ENCODE measurements at places on chromosomes 4 and X. TPM values are rescaled to one million over a fixed set of nuclear protein-coding genes. Genes with fewer than 3 reads are reported as not detected.
A peak's percentile ranks its signal among the peaks of the same experiment; 100 is the strongest.

DNA sequence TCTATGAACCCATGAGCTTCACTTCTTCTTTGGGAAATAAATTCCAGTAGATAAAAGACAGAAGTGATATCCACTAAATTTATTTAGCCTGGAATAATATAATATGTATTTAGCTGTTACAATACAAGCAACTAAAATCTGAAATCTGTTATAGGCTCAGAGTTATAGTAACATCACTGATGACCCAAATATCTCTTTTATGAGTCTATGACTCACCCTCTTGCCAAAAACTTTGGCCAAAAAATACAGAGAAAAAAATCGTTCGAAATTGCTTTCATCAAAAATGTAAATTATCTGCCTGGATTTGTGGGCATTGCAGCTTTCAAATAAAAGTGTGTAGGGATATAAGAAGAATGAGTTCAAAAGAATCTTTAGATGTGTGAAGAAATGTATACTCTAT lies 89.4 kb upstream of the DKK2 start:
- no peak for DNase-seq

DNA sequence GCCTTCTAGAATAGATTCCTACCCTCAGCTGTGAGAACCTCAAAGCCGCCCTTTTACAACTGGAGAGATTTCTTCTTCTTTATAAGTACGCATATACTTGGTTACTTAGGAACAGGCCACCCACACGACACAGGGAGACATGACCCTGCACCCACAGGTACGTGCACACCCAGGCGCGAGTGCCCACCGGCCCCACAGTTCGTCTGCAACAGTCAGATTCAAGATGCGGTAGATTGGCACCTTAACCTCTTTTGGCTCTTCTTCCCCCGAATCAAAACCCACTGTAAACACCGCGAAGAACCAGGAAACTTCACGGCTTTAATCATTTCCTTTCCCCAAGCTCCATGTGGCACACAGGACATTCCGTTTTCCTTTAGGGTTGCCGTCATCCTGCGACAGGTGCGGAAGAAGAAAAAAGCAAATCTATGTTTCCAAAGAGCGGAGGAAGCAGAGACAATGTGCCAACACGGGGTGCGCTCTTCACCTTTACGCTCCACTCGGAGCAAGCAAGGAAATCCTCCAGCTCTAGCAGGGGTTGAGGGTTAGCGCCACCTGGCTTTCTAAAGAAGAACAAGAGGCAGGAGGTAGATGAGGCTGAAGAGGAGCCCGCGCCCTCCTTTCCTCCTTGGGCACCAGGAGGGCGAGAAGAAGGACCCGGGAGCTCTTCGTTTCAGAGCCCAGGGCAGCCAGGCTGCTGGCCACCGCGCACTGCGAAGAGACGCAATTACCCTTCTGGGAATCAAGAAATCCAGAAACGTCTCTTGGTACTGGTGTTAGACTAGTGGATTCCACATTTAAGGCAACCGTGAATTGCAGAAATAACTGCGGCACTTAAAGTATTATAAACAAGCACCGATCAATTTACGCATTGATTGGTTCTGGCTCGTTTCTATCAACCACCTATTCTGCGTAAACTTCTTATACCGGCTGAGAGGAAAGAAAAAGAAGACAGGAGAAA lies 35.7 kb downstream of the HAND2 start:
- peak; percentile 69 for DNase-seq

The TMPRSS11B gene
- not detected for total RNA-seq

The LIMCH1 gene
- not detected for total RNA-seq

The GABRG1 gene
- total RNA-seq: not detected

DNA sequence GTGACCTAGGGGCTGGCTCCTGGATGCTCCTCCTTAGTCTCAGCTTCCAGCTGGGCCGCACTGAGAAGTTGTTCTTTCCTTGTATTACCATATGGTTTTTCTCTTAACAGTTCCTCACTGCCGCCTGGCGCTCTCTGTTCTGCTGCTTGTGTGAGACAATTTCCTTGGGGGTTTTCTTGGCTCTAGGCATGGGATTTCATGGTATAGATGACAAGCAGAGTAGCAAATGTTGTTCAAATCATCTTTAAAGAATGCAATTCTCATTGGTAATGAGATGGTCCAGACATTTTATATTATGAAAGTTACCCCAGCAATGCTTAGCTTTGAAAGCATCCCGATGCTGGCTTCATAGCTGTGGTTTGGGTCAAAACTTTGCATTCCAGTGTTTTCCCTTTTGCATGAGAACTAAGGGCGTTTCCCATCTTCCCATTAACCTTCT lies 37.6 kb downstream of the SEPTIN11 start:
- no peak for DNase-seq

The GPC4 gene
- not detected for total RNA-seq

DNA sequence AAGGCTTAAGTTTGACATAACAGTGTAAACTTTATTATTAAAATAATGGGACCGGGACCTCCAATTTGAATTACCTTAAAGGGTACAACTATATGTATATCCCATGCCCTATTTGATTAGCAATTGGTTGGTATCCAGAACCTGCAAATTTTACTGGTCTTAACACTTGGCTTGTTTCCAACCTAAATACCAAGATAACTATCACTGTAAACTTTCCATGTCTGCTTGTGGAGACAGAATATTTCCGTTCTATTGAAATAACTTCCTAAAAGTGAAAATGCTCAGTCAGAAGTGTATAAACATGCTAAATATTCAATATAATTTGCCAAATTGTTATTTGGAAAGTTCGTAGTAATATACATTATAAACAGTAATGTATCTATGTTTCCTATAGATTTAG lies 154.0 kb downstream of the TMEM47 start:
- DNase-seq: no peak

DNA sequence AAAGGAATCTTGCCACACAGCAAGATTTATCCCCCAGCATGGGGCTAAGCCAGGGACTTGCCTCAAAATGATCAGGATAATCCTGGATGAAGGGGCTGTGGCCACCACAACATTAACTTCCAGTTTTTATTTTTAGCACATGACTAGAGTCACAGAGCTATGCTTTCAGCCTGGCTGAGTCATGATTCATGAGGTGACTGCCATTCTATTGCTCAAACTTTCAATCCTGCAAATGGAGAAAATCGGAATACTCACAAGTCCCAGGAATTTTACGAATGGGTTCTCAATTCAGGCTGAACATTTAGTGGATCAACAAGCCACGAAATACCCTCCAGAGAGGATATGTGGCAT lies 70.7 kb upstream of the HPGD start:
- no peak for DNase-seq

DNA sequence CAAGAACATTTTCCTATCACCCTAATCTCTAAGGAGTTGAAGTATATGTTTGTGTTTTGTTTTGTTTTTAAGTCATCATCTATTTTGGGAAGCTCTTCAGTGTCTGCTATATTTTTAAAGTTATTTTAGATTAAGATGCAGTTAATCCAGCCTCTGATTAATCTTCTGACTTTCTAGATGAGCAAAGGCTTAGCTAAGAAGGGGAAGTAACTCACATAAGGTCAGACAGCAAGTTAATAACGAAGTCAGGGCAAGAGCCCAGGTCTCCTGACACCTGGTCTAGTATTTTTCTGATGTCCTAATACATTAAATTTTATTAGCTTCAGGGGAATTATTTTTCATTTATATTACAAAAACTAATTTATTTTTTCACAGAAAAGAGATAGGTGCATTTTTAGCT lies 168.5 kb downstream of the SOWAHB start:
- DNase-seq: no peak

DNA sequence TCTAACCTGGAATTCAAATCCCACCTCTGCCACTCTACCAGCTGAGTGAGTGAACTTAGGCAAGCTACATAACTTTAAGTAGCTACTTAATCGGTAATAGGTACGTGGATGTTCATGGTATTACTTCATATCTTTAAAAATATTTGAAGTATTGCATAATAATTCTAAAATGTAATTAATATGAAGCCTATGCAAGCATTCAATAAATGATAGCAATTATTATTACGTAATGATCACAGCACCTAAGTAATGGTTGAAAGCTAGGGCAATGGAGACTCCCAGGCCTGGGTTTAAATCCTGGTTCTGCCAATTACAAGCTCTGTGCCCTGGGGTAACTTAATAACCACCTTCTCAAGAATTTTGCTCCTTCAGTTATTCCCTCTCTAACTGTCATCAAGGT lies 26.7 kb downstream of the LHFPL1 start:
- no peak for DNase-seq

GRCh38 chr4:52265781-52266525 lies 214.8 kb downstream of the SPATA18 start:
- no peak for DNase-seq
